Naive thymus-derived CD8-positive, alpha-beta T cell (primary cell): ENCODE measurements at places on chromosomes 11 and 22. TPM values are rescaled to one million over a fixed set of nuclear protein-coding genes. Genes with fewer than 3 reads are reported as not detected.

DNA sequence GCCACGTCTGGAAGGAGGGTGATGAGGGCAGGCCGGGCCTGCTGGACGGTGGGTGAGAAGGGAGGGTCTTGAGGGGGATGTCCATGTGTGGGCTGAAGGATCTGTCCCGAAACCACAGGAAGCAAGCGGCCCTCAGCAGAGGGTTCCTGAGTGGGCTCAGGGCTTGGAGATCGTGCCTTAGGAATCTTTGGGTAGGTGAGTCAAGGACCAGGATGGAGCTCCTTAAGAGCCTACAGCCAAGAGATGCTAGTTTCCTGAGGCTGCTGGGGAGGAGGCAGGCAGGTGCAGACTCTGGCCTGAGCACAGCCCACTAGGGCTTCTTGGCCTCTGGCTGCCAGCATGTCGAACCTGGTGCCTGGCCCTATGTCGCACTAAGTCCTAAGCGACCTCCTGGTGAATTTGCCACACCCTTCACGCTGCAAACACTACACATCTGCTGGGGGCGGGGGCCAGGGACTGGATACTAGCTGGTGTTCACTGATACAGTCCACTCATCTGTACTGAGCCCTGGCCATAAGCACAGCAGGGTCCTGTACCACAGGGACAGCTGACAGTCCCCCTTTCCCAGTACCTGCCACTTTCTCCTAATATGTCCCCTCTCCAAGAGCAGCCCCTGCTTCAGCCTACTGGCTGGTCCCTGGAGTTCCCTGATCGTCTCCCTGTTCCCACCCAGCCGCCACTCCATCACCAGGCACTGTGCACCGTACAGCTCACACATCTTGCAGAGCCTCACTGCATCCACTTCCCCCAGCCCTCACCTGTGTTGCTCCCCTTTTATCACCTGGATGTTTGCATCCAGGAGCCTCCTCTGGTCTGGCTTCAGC is 19.5 kb downstream of the GNAZ start:
- DNase-seq = no peak

DNA sequence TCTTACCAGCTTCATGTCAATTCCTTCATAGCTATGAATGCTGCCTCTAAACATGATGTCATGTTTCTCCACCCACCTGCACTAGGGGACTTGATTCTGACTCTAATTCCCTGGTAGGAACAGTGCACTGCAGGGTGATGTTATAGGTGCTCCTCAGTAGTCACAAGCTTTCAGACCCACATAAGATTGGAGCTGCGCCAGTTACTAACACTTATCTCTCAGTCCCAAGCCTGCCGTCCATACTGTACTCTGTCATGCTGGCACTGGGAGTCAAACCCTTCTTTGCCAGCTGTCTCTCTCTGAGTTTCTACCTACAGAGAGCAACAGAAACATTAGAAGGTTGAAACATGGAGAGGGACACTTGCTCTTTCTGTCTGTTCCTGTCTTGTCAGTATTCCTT is 5.5 kb downstream of the OR56A1 start:
- DNase-seq = no peak

GRCh38 chr11:26027887-26028286 is 304.0 kb upstream of the ANO3 start:
- no peak for DNase-seq

GRCh38 chr11:34161812-34162492 is 56.5 kb downstream of the NAT10 start:
- DNase-seq = no peak

DNA sequence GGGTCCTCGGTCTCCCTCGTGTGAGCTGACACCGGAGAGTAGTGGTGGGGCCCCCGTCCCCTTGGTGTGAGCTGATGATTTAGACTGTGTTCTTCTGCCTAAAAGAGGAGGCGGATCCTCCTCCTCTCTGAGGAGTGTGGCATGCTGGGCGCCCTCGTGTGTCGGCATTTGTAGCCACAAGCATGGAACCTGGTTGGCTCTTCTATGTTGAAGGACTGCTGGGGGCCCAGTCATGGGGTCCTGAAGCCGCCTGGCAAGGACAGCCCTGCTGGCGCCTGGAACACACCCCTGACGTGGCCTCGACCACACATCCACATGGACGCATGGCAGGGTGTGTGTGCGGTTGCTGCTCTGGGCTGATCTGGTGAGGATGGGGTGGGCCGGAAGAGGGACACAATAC is 50.2 kb downstream of the AP2A2 start:
- no peak for DNase-seq

DNA sequence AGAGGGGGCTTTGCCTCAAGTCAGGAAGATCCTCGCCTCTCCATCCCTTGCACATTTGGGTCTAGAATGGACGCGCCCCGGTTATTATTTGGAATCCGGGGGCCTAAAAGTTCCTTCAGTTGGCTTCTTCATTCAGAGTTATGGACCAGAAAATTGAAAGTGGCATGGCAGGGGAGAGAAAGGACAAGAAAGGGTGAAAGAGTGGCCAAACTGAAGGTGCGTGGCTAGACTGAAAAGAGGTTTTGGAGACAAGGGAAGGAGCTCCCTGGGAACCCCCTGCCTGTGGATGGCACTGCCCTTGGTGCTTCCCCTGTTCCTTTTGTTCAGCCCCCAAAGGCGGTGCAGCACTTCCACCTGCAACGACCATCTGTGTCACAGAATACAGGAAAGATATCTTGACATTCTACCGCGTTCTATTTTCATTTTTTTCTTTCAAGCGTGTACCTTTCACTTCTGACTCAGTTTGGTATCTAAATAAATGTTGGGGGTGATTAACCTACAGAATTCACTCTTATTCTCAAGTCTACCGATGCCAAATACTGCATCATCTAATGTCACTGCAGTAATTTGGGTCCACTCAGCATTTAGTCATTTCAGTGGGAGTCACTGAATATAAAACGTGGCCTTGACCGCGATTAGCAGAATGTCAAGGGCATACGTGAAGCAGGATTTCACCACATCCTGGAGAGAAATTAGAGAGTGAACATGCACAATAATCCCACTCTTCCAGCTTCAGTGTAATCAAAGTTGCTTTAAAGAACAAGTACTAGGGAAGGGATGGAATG is 88.1 kb upstream of the ARHGAP32 start:
- DNase-seq = peak; percentile 23

- no peak for DNase-seq
Measured at GRCh38 chr11:69636512-69637197, 4.3 kb upstream of the CCND1 start.

DNA sequence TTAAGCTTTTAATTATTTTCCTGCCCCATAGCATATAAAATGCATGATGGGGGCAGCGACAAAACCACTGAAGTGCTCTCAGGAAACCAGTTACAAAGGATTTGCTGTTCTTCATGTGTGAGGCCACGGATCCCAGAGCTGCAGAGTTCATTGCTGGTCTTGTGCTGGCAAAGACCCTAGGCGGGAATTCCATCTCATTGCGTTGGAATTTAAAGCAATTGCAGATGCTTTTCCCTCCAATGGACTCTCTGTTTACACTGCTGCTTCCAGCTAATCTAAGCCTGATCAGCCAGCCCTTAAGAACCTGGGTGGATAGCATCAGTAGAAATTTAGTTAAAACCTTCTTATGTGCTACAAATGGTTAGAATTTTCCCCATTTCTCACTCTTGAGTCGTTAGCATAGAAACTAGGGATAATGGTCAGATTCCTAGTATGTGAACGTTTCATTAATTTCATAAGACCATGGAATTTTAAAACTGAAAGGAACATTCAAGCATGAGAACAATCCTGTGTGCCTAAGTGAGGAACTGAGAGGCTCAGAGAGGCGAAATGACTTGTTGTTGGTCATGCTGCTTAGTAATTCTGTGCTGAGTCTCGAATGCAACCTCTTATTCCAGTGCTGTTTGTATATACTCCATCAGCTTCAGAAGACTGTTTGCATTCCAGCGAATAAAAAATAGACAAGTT is 36.1 kb upstream of the ADSL start:
- no peak for DNase-seq

- no peak for DNase-seq
Measured at GRCh38 chr11:12075822-12076821, 34.3 kb upstream of the MICAL2 start.

DNA sequence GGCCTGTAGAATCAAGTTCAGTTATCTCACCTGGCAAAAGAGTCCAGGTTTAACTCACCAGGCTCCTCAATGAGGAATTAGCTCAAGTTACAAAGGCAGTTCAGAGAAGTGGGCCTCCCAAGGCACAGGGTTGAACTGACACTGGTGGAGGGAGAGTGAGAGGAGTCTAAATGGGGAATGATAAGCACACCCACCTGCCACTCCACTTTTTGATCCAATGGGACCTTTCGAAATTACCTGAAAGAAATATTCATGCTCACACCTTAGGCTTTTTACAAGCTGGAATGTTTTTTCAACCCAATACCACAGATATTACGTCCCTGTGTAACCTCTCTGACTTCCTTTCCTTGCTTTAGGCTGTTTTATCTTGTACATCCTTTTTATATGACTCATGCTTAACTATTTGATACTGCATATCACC is 642.7 kb upstream of the TENM4 start:
- no peak for DNase-seq

The BRSK2 gene
- polyA plus RNA-seq = not detected

The SUSD2 gene
- not detected for polyA plus RNA-seq

The TSPAN32 gene
- 58.5 TPM for polyA plus RNA-seq

The C1QTNF5 gene
- polyA plus RNA-seq = not detected

The PATE3 gene
- not detected for polyA plus RNA-seq

The ACTN3 gene
- polyA plus RNA-seq = not detected

The ZNF70 gene
- polyA plus RNA-seq = 0.20 TPM
